ENCODE measurements at places on chromosomes 6 and 20.

DNA sequence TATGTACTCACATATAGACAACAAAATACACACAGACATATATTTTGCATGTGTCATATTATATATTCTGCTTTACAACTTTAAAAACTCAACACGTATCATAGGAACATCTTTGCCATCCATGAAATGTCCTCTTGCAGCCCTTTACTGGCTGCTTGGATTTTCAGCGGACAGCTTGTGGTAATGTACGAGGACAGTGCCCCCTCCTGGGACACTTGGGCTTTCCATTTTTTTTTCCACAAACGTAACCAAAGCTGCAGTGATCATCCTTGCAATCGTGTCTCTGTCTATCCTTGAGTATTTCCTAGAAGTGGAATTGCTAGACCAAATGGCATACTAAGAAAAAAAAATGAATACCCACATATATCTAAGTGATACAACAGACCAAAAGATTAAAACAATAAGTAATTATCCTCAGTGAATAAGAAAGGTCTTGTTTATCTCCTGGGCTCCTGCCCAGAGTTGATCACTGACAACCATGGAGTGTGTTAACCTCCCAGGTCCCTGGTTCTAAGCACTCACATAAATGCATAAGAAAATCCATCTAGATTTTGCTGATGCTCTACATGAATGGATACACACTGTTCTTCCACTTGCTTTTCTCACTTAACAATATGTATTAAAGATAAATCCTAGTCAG, 18.1 kb downstream of the BPI start:
- DNase-seq = peak; percentile 61

- no peak for DNase-seq
Measured at GRCh38 chr20:19320005-19320404, 107.6 kb downstream of the SLC24A3 start.

DNA sequence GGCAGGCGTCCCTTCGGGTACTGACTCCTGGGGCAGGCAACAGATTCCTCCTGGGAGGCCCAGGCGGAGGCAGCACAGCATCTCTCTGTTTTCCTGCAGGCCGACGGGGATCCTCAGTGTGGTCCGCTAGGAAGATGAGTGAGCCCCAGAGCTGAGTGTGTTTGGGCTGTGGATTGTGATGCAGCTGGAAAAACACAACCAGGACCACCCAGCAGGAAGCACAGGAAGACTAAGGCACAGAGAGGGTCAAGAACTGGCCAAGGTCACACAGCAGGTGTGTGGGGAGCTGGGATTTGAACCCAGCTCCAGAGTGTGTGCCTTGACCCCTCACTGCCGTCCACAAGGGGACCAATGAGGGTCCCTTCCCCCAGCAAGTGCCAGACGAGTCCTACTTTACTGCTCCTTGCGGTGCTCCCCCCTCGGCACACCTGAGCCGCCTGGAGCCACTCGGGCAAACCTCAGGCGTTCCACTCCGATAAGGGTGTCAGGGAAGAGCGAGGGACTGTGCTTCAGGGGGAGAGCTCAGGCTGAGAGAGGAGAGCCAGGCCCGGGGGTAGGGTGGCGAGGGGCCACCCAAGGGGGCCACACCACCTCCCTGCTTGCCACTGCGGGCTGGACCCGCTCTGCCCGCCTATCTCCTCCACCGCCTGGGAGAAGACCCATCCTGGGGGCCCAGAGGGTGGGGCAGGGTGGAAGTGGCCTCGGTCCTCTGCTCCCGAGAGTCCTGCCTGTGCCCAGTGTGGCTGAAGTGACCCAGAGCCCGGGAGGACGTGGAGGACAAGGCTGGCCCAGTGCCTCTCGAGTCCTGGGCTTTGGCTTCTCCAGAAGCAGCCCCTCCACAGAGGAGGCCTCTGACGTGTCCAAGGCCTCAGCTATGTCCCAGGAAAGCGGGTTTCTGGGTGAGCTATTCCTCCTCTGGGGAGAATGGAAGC, 63.3 kb downstream of the YTHDF1 start:
- DNase-seq = no peak

DNA sequence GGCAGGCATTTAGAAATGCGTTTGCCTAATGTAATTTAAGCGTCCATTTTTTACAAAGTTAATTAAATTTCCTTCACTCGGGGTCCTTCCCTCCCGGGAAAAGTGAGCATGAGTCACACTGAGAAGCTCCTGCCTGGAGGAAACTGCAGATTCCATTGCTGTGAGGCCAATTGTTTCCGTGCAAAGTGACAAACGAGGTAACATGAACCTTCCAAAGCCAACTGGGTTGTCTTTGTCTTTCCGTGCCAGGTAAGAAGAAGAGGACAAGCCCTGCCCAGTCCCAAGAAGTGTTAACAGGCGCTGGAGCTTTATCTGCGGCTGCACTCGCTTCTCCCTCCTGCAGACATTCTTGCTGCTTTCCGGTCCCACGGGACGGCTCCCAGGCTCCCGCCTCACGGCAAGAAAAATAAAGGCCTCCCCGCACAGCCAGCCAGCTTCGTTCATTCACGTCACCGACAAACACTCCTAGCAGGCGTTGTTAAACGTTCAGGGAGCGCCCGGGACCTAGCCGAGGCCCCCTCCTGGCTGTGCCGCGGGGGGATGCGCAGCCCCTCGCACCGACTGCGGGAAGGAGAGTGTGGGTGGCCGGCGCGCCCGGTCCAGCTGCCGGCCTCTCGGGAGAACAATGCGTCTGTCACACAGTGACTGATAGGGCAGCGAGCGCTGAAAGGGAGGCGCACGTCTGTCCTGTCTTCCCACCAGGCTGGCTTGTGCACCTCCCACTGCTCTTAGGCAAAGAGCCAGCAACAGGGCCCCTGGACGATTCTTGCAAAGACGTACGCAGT, 61.5 kb upstream of the HDDC2 start:
- DNase-seq = peak; percentile 64

- DNase-seq = no peak
Measured at GRCh38 chr20:23403751-23404150, 17.5 kb downstream of the NAPB start.

GRCh38 chr6:159102373-159103160, 57.8 kb upstream of the TAGAP start:
- DNase-seq = no peak

DNA sequence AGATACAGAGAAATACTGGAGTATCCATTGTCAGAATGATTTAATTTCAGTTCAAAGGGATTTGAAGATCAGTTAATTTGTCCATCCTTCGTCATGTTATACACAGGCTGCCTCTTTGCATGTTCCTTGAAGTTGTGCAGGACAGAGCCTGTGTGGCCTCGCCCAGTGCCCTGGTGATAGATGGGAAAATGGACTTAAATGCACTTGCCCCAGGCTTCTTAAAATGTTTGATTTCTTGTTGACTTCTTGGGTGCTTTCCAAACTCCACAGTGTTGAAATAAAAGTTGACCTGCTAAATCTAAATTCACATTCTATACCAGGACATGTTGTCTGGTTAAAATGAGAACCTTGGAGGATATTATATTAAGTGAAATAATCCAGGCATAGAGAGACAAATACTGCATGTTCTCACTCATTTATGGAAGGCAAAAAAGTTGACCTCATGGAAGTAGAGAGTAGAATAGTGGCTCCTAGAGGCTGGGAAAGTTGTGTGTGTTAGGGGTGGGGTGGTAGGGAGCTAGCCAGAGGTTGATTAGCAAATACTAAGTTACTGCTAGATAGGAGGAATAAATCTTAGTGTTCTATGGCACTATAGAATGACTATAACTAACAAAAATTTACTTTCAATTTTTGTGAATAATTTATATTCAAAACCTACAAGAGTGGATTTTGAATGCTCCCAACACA, 25.3 kb downstream of the MARCKS start:
- DNase-seq = peak; percentile 67

DNA sequence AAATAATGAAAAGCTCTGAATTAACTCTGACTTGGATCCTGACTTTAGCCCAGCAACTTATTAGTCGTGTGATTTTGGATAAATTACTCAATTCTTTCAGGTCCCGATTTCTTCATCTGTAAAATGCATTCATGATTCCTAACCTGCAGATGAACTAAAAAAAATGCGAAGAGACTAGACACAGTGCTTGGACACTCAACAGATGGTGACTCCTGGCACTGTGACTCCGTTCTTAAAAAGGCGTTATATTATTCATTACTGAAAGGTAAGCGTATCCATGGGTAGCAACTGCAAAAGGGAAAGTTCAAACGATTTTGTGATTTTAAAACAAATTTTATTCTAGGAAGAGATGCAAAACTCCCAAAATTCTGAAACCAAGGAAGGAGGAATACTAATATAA, 226.3 kb downstream of the KIF16B start:
- no peak for DNase-seq

DNA sequence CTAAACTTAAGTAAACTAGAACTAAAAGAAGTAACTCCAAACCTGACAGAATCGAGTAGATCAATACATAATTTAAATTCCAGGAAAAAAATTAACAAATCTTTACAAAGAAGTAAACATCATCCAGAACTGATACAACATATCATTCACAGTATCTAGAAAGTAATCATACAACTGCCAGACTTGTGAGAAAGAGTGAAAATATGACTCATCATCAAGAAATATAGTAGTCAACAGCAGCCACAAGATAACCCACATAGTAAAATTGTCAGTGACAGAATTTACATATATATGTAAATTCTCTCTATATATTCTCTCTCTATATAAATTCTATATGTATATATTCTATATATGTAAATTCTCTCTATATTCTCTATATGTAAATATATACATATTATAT, 242.8 kb upstream of the RGS17 start:
- DNase-seq = no peak

Data from renal cortical epithelial cell (primary cell).